SJSA1 (cell line): ENCODE measurements at places on chromosomes 12 and 14. TPM values are rescaled to one million over a fixed set of nuclear protein-coding genes. Genes with fewer than 3 reads are reported as not detected.

- no peak overlapping the region for H3K4me3 ChIP-seq
- DNase-seq = no peak
- no peaks in the 10 kb centered on the region for H3K27me3 ChIP-seq
- no peak overlapping the region for H3K27ac ChIP-seq
Observed at GRCh38 chr12:125092872-125093680, 27.8 kb downstream of the AACS start.

GRCh38 chr12:51687614-51688013 lies 96.6 kb downstream of the SCN8A start:
- DNase-seq = no peak
- H3K4me1 ChIP-seq = peaks cover 21% of the 10 kb centered on the region
- H3K36me3 ChIP-seq = no peaks in the 10 kb centered on the region; the same call in 1 of the 2 replicates

GRCh38 chr12:94262228-94263010 lies 114.0 kb downstream of the PLXNC1 start:
- H3K27ac ChIP-seq = peak overlapping the region; percentile 30; the same call in 1 of the 2 replicates
- no peaks in the 10 kb centered on the region for H3K36me3 ChIP-seq
- H3K27me3 ChIP-seq = no peaks in the 10 kb centered on the region
- H3K4me1 ChIP-seq = peaks cover 9% of the 10 kb centered on the region
- peak; percentile 77 for DNase-seq
- peak overlapping the region; percentile 46 for H3K4me3 ChIP-seq

GRCh38 chr12:105986779-105987684 lies 151.7 kb downstream of the NUAK1 start:
- H3K4me3 ChIP-seq = no peak overlapping the region
- H3K36me3 ChIP-seq = no peaks in the 10 kb centered on the region
- H3K4me1 ChIP-seq = peaks cover 44% of the 10 kb centered on the region
- no peak for DNase-seq
- no peaks in the 10 kb centered on the region for H3K27me3 ChIP-seq

- no peak for DNase-seq
- H3K27ac ChIP-seq = peak overlapping the region; percentile 78
- no peaks in the 10 kb centered on the region for H3K36me3 ChIP-seq
Observed at GRCh38 chr12:54359762-54360351, 4.4 kb downstream of the GPR84 start.

The B3GNT4 gene
- not detected in 2 replicates for total RNA-seq

The WNT1 gene
- total RNA-seq = not detected in 2 replicates

The OR6C2 gene
- not detected in 2 replicates for total RNA-seq

DNA sequence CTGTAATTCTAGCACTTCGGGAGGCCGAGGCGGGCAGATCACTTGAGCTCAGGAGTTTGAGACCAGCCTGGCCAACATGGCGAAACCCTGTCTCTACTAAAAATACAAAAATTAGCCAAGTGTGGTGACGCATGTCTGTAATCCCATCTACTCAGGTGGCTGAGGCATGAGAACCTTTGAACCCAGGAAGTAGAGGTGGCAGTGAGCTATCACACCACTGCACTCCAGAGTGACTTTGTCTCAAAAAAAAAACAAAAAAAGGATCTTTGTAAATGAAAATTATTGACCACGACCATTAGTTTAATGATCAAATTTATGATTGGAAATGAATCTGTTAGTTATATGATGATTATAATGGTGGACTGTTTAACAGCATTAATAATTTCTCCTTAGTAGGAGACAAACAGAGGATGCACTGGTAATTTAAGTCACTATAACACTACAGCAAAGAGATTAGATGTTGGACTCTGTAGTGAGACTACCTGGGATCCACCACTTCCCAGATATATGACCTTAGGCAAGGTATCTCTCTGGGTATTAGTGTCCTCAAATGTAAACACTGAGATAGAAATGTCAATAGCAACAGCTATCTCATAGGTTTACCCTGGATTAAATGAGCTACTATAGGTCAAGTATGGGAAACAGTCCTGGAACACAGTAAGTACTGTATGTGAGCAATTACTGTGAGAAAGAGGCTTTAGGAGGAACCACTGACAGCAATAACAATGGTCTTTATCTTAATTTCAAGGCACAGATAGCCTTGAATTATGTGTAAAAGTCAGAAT lies 214.7 kb downstream of the NOVA1 start:
- no peak overlapping the region for H3K27ac ChIP-seq
- no peak for DNase-seq
- no peaks in the 10 kb centered on the region for H3K4me1 ChIP-seq
- H3K4me3 ChIP-seq = no peak overlapping the region
- H3K27me3 ChIP-seq = no peaks in the 10 kb centered on the region

The TRPV4 gene
- total RNA-seq = 0.16 TPM in 1 of 2 replicates, not detected in the other

GRCh38 chr12:56261503-56262232 lies 3.5 kb upstream of the ANKRD52 start:
- no peaks in the 10 kb centered on the region for H3K27me3 ChIP-seq
- H3K27ac ChIP-seq = peak overlapping the region; percentile 93
- peak; percentile 82 for DNase-seq

DNA sequence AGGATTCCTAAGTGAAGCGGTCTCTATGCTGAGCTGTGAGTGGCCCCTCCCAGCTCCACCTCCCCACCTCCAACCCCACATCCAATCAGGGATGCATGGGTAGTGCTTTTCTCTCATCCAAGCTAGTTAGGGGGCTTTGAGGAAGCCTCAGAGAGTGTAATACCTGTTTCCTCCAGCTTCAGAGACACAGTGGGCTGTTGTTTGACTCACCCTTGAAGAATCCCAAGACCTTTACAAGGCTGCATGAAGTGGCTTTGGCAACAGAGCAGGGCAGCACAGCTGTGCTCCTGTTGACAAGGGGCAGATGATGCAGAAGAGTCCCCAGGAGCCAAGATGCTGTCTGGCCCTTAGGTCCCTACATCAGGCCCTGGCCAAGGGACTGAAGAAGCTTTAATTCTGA lies 27.1 kb upstream of the CLMN start:
- no peaks in the 10 kb centered on the region for H3K4me1 ChIP-seq
- no peak overlapping the region for H3K27ac ChIP-seq
- H3K36me3 ChIP-seq = no peaks in the 10 kb centered on the region
- H3K4me3 ChIP-seq = no peak overlapping the region
- no peak for DNase-seq
- no peaks in the 10 kb centered on the region for H3K27me3 ChIP-seq

GRCh38 chr12:68559984-68560850 lies 50.5 kb upstream of the RAP1B start:
- H3K36me3 ChIP-seq = no peaks in the 10 kb centered on the region
- H3K4me1 ChIP-seq = peaks cover 39% of the 10 kb centered on the region
- H3K27me3 ChIP-seq = no peaks in the 10 kb centered on the region
- no peak overlapping the region for H3K4me3 ChIP-seq
- no peak for DNase-seq

DNA sequence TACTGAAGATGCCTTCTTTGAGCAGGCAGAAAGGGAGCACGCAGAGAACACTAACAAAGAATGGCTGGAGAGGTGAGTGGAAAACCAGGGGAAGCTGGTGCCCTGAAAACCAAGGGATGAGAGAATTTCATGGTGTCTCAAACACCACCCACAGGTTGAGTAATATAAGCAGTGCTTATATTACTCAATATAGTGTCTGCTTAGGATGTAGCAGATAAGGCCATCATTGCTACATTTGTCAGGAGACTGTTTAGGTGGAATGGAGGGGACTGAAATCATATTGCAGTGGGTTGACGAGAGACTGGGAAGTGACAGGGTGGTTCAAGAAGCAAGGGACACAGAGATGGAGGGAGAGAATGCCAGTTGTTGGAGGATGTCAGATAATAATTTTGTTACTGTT lies 20.6 kb downstream of the PKP2 start:
- no peaks in the 10 kb centered on the region for H3K4me1 ChIP-seq
- no peaks in the 10 kb centered on the region for H3K27me3 ChIP-seq
- H3K4me3 ChIP-seq = no peak overlapping the region
- no peak overlapping the region for H3K27ac ChIP-seq
- H3K36me3 ChIP-seq = peaks cover 39% of the 10 kb centered on the region
- no peak for DNase-seq

- no peaks in the 10 kb centered on the region for H3K36me3 ChIP-seq
- no peak overlapping the region for H3K27ac ChIP-seq
- no peak overlapping the region for H3K4me3 ChIP-seq
- DNase-seq = no peak
- no peaks in the 10 kb centered on the region for H3K27me3 ChIP-seq
- H3K4me1 ChIP-seq = peaks cover 18% of the 10 kb centered on the region
Observed at GRCh38 chr14:24392325-24393091, 6.3 kb upstream of the NYNRIN start.

DNA sequence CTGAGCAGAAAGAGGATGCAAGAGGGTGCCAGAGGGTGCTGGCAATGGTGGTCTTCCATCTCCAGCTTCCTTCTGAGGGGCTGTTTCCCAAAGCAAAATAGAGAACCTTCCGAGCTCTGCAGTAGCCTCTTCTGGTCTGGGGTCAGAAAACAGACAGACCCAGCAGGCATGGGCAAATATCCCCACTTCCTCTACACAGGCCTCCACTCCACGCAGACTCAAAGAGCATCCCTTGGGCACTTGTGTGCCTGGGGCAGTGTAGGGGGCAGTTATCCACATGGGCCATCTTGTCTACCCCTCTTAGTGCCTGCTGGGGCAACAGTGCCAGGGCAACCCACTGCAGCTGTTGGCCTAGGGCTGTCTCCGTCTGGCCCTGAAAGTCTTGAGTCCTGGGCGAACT lies 231.9 kb downstream of the TTC8 start:
- H3K27ac ChIP-seq = no peak overlapping the region
- no peaks in the 10 kb centered on the region for H3K27me3 ChIP-seq
- H3K4me3 ChIP-seq = no peak overlapping the region
- H3K36me3 ChIP-seq = no peaks in the 10 kb centered on the region

The POTEM gene
- total RNA-seq = not detected in 2 replicates

The GMFB gene
- total RNA-seq = 74.5 and 86.2 TPM in 2 replicates

DNA sequence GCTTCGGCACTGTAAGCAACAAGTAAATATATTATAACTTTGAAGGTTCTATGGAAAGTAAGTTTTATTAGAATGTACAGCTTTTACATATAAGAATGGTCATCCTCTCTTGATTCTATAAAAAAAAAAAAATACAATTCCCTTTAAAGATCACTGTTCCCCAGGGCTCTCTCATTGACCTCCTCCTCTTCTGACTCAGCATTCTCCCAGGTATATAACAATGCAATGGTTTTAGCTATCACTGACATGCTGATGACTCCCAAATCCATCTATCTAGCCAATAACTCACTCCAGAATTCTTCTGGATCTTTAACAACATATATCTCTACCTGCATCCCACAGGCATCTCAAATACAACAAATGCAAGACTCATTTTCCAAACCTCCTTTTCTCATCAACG lies 62.7 kb downstream of the EEA1 start:
- H3K36me3 ChIP-seq = peaks cover 16% of the 10 kb centered on the region
- H3K4me3 ChIP-seq = no peak overlapping the region
- no peaks in the 10 kb centered on the region for H3K27me3 ChIP-seq
- DNase-seq = no peak
- no peaks in the 10 kb centered on the region for H3K4me1 ChIP-seq

- H3K27ac ChIP-seq = no peak overlapping the region
- H3K27me3 ChIP-seq = no peaks in the 10 kb centered on the region
- no peaks in the 10 kb centered on the region for H3K4me1 ChIP-seq
- no peak for DNase-seq
Observed at GRCh38 chr12:9404031-9404430, 195.8 kb upstream of the PZP start.

The CRACR2A gene
- total RNA-seq = 0.19 and 1.1 TPM in 2 replicates

GRCh38 chr12:49609059-49609874 lies 3.8 kb upstream of the FAM186B start:
- no peak for DNase-seq
- H3K27me3 ChIP-seq = no peaks in the 10 kb centered on the region; the same call in 1 of the 2 replicates
- H3K4me3 ChIP-seq = no peak overlapping the region
- H3K36me3 ChIP-seq = no peaks in the 10 kb centered on the region
- H3K27ac ChIP-seq = no peak overlapping the region

DNA sequence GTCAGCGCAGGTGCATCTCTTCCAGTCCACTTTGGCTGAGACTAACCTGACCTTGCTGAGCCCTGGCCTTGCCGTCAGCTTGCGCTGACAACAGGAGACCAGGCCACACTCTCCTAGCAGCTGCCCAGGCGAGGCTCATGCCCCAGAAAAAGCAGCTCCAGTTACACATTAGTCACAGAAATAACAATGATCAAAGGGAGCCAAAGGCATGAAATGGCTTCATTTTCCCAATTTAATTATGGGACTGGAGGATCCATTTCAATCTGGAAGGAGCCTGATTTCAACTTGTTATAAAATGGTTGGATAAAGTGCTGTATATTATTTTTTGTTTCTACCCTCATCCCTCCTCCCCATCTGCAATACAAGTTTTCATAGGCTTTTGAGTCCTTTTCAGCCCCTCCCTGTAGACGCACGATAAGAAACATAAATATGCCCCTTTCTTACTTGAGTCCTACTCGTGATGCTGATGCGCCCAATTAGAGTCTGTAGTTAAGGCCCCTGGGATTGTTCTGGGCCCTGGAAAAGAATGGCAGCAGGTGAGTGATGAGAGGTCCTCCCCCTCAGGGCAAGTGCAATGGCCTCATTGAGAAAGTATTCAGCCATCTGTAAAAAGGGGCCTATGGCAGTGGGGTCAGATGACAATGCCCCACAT lies 376.0 kb downstream of the C12orf75 start:
- no peak overlapping the region for H3K4me3 ChIP-seq
- H3K4me1 ChIP-seq = peaks cover 12% of the 10 kb centered on the region
- no peak overlapping the region for H3K27ac ChIP-seq

The CHURC1 gene
- total RNA-seq = 71.4 and 72.4 TPM in 2 replicates

GRCh38 chr12:27852117-27852516 lies 72.1 kb upstream of the MANSC4 start:
- no peaks in the 10 kb centered on the region for H3K27me3 ChIP-seq
- no peak overlapping the region for H3K4me3 ChIP-seq
- H3K36me3 ChIP-seq = no peaks in the 10 kb centered on the region
- no peak overlapping the region for H3K27ac ChIP-seq
- H3K4me1 ChIP-seq = no peaks in the 10 kb centered on the region

The SLC35F4 gene
- not detected in 2 replicates for total RNA-seq

The KRT3 gene
- total RNA-seq = 0.08 TPM in 1 of 2 replicates, not detected in the other

DNA sequence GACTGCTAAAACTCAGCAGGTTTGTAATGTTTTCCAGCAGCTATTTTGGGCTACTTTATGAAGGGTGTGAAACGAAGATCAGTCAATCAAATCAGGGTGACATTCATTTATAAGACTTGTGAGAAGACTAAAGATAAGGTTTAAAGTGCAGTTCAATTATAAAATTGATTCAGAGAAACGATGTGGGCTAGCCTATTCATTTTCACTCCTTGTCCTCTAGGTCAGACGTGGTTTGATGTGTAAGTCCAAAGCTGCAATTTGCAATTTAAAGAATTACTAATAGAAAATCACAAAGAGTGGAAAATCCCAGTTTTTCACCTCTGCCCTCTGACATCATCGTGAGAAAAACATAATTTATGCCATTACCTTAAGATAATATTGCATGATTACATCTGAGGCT lies 243.5 kb upstream of the NOVA1 start:
- no peak for DNase-seq
- H3K4me3 ChIP-seq = no peak overlapping the region
- peak overlapping the region; percentile 69 for H3K27ac ChIP-seq
- no peaks in the 10 kb centered on the region for H3K36me3 ChIP-seq

GRCh38 chr12:103444983-103445382 lies 50.8 kb downstream of the C12orf42 start:
- H3K27me3 ChIP-seq = no peaks in the 10 kb centered on the region
- DNase-seq = no peak
- H3K4me1 ChIP-seq = no peaks in the 10 kb centered on the region
- H3K27ac ChIP-seq = no peak overlapping the region
- H3K4me3 ChIP-seq = no peak overlapping the region
